Stromal cell of bone marrow (primary cell): ENCODE measurements at places on chromosomes 1 and 21.

DNA sequence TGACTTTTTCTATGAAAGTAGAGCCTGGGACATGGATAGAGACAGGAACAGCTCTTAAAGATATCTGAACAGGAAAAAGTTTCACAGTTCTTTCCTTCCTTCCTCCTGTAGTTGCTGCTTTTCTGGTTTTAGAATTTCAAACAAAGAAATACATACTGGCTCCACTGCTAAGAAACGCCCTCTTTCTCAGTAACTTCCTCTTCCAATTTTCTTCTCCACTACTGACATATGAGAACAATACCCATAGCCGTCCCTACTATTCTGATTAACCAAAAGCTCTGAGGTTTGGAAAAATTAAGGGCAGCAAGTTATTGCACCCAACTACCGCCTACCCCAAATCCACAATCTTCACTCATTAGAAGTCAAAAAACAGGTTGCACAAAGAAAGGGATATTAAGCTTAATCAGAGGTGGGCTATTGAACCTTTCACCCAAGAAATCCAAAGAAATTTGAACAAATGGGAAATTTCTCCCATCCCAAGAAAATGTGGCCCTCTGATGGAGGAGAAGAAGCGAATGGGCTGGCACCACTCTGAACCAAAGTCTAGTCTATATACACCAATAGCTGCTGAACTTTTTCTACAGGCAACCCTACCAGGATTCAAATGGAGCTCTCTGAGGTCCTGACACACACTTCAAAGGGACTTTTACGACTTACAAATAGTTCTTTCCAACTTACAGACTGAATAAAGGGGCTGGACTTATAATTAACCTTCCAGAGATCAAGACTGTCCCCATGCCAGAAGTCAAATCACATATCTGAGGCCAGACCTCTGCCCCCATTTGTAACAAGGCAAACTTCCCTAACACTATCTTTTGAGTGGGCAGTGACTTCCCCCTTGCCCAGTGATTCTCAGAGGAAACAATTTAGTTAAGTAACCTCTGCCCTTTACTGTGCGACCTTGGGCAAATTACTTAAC is 1.7 kb downstream of the WASF2 start:
- no peak for DNase-seq

DNA sequence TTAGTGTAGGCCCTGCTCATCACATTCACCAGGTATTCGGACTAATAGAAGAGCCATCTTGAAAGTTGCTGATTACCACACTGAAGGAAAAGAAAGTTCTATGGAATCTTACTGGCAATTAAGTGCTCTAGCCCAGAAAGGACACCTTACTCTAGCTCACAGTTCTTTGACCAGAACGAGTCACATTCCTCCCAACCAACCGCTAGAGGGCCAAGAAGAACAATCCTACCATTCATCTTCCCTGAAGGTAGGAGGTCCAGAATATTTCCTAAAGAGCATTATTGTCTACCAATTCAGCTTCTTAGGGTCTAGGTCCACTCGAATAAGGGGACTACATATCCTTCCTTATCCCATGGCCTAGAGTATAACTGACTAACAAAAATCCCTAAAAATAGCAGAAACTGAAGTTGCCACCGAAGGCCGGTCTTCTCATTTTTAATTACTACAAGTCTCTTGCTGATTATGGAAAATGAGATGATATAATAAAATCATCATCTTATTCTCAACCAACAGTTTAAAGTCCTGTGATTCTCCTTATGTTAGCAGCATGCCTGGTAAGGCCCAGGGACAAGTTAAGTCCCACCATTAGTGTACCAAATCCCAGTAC is 2.7 kb upstream of the FMO1 start:
- no peak for DNase-seq

GRCh38 chr1:161688946-161689345 is 18.1 kb upstream of the FCRLA start:
- no peak for DNase-seq

DNA sequence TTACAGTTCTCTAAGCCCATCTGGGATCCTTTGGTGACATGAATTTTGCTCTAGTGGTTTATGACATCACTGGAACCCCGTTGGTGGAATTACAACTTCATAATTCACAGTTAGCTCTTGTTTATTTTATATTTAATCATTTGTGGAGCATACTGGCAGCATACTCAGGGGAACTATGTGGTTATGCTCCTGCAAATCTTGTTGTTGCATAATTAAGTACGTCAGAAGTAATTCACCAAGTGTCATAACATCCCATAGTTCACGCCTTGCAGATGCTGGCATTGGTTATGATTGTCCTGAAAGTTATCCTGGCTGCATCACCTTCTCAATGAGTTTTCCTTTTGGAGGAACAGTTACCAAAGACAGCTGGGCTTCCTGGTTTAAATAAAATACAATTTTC is 16.5 kb downstream of the PRRX1 start:
- peak; percentile 67 for DNase-seq

- DNase-seq = no peak
Measured at GRCh38 chr21:15051644-15052458, 12.9 kb downstream of the NRIP1 start.
